ENCODE measurements at places on chromosomes 16 and 17. TPM values are rescaled to one million over a fixed set of nuclear protein-coding genes. Genes with fewer than 3 reads are reported as not detected.

GRCh38 chr16:49494474-49494873 is 120.9 kb downstream of the C16orf78 start:
- DNase-seq = no peak

DNA sequence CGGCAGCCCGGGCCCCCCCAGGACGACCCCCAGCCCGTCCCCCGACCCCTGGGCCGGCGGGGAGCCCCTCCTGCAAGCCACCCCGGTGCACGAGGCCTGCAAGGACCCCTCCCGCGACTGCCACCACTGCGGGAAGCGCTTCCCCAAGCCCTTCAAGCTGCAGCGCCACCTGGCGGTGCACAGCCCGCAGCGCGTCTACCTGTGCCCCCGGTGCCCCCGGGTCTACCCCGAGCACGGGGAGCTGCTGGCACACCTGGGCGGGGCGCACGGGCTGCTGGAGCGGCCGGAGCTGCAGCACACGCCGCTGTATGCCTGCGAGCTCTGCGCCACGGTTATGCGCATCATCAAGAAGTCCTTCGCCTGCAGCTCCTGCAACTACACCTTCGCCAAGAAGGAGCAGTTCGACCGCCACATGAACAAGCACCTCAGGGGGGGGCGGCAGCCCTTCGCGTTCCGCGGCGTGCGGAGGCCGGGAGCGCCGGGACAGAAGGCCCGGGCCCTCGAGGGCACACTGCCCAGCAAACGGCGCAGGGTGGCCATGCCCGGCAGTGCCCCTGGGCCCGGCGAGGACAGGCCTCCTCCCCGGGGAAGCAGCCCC is 15.6 kb upstream of the ZFPM1 start:
- DNase-seq = peak; percentile 67

The GRB7 gene
- total RNA-seq = 40.9 TPM

GRCh38 chr16:11128211-11129141 is 127.5 kb downstream of the SOCS1 start:
- DNase-seq = no peak

The CX3CL1 gene
- 4.6 TPM for total RNA-seq

The TNFSF13 gene
- 67.5 TPM for total RNA-seq

The RTN4RL1 gene
- 0.32 TPM for total RNA-seq

DNA sequence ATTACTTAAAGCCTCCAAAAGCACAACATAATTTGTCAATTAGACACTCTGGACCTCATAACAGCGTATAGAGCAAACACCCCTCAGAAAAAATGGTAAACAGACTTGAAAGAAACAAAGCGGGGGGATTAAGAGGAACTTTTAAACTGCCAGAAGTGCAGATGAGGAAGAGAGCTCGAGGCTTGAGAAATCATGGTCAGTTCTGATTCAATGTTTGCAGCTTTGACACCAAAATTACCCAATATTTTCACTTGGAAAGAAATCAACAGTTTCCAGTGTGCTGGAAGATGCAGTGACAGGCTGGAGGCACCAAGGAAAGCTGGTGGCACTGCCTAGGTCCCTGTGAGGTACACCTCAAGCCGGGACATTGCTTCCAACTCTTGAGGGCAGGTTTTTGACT is 180.9 kb upstream of the TOX3 start:
- no peak for DNase-seq

GRCh38 chr17:81665205-81666091 is 957 bp downstream of the OXLD1 start:
- peak; percentile 36 for DNase-seq

- DNase-seq = no peak
These were observed 129.4 kb downstream of the TANGO6 start for GRCh38 chr16:68972720-68973119.

The TBX6 gene
- total RNA-seq = 0.85 TPM

DNA sequence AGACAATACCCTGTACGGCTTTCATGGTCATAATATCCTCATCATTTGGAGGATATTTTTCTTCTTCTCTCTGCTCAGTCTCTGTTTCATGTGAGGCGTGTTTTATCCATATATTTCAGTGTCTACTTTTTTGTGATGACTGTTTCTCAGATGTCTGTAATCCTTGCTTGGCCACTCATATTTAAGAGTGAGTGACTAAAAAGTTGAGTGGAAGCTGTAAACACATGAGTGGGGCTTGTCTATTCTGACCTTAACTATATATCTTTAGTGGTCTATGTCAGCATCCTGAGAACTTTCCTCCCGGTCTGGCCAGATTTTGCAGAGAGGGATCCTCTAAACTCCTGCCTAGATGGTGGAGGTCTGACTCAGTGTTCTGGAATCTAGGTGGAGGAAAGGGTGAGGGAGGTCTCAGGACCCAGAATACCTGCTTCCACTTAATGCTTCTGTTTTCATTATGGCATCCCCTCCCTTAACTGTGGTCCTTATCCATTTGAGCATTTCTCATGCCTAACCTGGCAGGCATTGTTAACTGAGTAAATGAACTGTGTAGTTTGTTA is 6.0 kb downstream of the DDX19B start:
- DNase-seq = no peak

DNA sequence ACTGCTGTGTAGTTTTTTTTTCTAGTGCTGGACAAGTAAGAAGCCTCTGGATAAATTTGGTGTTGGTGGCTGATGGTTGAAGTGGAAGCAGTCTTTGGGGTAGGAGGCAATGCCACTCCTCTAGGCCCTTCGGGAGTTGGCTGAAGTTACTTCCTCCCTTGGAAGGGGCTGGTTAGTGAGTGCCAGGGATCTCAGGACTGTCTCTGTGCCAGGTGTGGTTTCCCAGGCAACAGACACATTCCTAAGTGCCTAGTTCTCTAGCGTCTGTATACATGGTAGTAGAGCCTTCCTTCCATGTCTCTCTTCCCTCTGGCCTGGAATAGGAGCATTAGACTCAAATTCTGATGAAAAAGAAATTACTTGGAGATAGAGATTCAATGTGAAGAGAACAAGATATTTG is 15.3 kb downstream of the TMEM98 start:
- no peak for DNase-seq

DNA sequence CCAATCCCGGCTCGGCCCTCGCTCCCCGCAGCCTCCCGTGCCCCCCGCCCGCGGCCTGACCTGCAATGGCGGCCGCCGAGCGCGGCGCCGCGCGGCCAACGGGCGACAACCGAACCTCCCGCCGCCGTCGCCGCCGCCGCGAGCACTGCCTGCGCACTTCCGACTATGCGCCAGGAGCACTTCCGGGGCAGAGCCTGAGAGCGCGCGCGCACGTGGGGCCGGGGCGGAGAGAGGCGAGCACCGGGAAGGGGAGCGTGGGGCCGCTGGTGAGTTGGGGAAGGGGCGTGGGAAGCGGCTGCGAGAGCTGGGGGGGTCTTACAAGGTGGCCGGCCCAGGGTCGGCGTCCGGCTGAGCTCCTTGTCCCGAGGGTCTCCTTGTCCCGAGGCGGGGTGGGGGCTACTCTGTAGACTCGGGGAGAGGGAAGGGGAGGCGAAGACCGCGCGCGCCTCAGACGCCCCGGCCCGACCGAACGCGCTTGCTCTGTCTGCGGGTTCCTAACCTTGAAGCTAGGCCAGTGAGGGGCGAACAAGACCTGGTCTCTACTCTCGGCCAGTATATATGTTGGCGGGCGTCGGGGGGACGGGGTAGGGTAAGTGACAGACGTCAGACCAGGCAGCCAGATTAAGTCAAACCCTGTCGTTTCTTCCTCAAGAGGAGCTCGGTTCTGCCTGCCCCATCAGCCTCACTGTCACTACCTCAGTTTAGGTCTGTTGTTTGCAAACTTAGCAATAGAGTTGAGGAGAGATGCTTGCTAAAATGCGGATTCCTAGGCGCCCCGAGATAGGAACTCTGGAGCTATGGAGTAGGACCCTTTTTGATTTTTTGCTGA is at the start of the genes CHTF8 and UTP4:
CHTF8 (minus strand) TSS at position 165 of the 829 bp plus-strand sequence. CDS start 11,130 bp downstream, outside the sequence.
UTP4 (plus strand) TSS at position 226 of the 829 bp plus-strand sequence. CDS start 811 bp downstream, outside the sequence.
- DNase-seq = peak; percentile 89

DNA sequence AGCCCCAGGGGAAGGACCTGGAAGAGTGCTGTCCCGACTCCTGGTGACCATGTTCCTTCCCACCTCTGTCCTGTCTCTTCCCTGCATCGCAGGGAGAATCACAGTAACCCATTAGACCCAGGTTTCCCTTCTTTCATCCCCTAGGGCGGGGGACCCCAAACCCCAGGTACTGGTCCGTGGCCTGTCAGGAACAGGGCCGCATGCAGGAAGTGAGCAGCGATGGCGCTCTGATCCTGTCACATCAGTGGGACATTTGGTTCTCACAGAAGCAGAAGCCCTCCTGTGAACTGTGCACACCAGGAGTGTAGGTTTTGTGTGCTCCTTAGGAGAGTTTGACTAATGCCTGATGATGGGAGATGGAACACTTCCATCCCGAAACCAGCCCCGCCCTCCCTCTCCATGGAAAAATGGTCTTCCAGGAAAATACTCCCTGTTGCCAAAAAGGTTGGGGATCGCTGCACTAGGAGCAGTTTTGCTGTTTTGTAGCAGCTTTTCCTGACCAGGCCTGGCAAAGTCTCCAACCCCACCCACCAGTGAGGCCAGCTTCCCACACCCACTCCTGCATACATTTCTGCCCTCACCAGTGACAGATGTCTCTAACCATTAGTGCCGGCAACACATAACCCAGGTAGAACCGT is 10.5 kb downstream of the MNT start:
- DNase-seq = no peak

- no peak for DNase-seq
These were observed 29.6 kb upstream of the HNF1B start for GRCh38 chr17:37774504-37774903.

DNA sequence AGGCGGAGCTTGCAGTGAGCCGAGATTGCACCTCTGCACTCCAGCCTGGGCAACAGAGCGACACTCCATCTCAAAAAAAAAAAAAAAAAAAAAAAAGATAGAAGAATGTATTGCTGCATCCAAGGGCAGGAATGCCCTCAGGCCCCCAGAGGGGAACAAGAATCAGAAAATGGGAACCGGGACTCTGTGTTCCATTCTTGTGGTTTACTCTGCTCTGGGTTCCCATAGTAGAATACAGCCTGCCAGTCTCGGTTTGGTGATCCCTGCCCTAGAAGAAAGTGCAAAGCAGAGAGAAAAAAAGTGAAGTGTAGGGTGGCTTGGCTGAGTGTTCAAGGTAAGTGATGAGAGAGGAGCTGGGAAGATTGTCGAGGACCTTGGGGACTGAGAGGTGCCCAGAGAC is 27.4 kb upstream of the KDM6B start:
- no peak for DNase-seq

- no peak for DNase-seq
These were observed 205.9 kb downstream of the HS3ST3A1 start for GRCh38 chr17:13395862-13396261.

The CES1 gene
- 9.1 TPM for total RNA-seq

GRCh38 chr16:14264327-14264943 is 193.3 kb downstream of the MRTFB start:
- no peak for DNase-seq

- DNase-seq = peak; percentile 65
These were observed 1.0 kb downstream of the LYRM1 start for GRCh38 chr16:20901436-20902112.

GRCh38 chr16:88651989-88652761 is 1.3 kb upstream of the CYBA start:
- no peak for DNase-seq

The MT4 gene
- not detected for total RNA-seq

GRCh38 chr16:73047221-73047535 is 750 bp downstream of the ZFHX3 start:
- no peak for DNase-seq

GRCh38 chr16:56877486-56878182 is 12.6 kb downstream of the SLC12A3 start:
- no peak for DNase-seq

The CD300LB gene
- total RNA-seq = 0.69 TPM

DNA sequence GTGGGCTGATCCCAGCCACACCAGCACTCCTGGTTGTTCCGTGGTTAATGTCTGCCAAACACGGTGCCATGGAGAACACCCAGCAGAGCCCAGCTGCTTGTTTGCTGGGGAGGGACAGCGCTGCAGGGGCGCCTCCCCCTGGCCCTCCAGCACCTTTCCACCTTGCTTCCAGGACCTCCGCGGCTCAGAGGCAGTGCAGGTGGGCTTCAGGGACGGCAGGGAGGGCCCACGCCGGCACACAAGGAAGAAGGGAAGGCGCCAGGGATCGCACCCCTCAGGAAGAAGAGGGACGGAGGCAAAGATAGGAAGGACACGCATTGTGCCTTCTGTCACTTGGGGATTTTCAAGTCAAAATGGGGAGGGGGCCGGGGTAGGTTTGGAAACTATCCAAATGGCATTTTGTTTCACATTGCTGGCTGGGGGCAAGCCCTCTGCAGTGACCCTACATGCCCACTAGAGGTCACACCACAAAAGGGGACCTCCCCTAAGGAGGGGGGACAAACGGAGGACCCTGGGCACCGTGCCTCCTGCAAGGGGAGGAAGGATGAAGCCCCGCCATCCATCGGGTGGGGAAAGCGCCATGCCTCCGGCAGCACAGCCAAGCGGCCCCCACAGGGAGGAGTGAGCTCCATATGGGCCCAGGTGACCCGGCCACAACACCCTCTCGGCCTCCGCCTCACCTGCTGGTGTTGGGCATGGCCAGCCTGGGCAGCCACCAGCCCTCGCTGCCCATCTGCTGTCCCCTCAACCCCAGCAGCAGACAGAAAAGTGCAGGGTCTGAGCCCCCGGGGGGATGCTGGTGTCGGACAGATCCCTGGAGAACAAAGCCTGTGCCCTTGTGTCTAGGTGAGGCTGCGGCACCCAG is 7.5 kb upstream of the C16orf95 start:
- no peak for DNase-seq

DNA sequence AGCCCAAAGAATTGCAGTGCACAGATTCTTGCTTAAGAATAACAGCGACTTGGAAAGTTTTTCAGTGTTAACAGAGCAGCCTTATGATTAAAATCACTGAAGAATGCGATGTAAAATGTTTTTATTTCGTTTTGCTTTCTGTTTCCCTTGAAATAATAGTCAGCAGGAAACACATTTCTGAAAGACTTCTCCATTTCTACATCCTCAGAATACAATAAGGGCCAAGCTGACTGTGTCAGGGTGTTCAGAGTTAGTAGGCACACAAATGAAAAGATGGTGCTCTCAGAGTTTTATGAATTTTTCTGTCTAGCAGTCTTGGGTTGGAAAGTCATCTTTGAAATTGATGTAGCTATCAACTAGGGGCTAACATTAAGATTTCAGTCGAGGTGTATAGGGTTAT is 582.9 kb upstream of the RBFOX1 start:
- no peak for DNase-seq

DNA sequence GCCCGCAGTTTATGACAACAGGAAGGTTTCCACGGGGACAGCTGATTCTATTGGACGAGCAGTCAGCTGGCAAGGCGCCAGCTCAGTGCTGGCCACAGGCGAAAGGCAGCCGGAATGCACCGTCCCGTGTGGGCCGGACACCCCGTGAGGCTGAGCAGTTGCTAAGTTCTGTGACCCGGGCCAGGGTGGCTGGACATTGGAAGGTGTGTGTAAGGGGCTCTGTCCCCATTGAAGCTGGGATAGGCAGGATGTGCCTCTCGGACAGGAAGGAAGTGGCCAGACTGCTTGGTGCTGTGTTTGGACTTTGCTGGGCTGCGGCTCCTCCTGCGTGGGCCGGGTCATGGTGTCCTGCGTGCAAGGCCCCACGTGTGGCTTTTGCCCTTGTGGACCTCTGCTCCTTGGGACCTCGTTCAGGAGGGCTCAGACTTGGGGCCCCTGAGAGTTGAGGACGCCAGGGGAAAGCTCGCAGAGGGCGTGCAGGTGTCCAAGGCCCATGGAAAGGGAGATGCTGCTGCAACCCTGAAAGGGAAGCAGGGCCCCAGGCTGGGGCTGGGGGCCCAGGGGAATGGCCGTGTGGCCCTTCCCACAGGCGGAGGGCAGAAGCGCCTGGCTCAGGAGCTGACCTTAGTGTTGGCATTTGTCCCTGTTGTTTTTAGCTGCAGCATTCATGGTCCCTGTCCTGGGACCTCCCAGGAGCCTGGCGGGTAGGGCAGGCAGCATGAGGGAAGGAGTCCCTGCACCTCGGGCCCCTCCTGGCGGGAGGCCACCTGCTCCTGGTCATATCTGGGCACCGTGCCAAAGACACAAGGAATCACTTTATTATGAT is 10.0 kb downstream of the BAIAP2 start:
- peak; percentile 80 for DNase-seq
